ENCODE measurements at places on chromosomes 6 and 20.

DNA sequence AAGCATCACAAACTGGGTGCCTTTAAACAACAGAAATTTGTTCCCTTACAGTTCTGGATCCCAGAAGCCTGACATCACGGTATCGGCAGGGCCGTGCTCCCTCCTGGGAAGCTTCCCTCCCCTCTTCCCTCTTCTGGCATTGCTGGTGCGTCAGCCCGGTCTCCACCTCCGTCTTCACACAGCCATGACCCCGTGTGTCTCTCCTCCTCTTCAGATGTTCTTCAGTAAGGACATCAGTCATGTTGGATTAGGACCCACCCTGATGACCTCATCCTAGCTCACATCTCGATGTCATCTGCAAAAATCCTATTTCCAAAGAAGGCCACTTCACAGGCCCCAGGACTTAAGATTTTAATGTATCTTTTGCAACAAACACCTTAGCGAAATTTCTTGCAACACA is 38.4 kb upstream of the TBXT start:
- DNase-seq = no peak

- DNase-seq = no peak
These were observed 674 bp downstream of the NRSN1 start for GRCh38 chr6:24126586-24127192.

- DNase-seq = no peak
These were observed 1.6 kb downstream of the TMEM74B start for GRCh38 chr20:1183153-1183552.

DNA sequence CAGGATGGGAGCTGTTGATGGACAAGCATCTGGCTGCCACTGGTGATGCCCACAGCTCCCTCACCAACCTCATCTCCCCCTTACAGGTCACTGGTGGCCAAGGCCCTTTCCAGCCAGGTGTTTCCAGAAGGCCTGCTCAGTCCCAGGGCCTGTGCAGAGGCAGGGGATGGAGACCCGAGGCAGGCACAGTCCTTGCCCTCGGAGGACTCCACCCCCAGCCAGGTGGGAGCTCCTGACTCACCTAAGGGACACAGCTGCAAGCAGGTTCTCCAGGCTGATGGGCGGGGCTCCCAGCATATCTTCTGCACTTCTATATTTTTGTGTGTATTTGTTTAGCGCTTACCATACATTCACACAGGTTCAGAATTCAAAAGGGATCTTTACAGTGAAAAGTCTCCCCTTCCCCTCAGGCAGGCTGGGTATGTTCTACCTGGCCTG is 17.4 kb downstream of the PRPH2 start:
- no peak for DNase-seq

DNA sequence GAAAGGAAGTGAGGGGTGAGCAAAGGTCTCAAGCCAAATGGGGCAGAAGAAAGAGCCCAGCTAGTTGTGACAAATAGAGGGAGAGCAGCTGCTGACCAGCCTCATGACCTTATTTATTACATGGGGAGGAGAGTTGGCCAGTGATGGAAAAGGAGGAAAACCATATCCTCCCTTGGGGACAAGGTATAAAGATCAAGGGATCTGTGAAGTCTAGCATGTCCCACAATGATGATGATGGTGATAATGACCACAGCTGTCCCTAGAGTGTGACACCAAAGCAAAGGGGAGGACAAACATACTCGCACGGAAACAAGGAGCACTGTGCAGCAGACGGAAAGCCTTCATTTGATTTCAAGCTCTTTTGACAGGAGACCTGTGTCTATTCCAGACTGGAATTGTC is 190.4 kb upstream of the MCHR2 start:
- no peak for DNase-seq

GRCh38 chr6:145491126-145491525 is 244.2 kb downstream of the EPM2A start:
- DNase-seq = no peak

DNA sequence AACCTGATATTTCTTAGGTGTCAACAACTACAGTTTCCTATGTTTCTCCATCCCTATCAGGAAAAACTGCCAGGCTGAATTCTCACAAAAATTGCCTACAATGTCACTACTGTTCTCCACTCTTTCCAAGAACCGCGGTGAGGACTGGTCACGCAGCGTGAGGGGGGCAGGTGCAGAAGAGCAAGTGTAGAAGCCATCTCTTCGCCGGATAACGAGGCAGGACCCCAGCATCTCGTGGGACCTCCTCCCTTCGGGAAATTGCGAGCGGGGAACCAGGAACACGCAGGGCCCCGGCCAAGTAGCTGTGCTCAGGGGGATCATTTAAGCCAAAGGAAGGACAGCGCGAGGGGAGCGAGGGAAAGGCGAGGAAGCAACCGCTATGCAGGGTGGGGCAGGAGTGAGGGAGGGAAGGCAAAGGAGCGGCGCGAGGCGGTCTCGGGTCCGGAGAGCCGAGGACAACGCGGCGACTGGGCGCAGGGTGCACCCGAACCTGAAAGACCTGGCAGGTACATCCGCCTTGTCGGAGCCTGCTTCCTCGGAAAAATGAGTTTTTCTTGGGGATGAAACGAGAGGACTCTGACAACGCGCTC is 559 bp downstream of the APMAP start:
- no peak for DNase-seq

DNA sequence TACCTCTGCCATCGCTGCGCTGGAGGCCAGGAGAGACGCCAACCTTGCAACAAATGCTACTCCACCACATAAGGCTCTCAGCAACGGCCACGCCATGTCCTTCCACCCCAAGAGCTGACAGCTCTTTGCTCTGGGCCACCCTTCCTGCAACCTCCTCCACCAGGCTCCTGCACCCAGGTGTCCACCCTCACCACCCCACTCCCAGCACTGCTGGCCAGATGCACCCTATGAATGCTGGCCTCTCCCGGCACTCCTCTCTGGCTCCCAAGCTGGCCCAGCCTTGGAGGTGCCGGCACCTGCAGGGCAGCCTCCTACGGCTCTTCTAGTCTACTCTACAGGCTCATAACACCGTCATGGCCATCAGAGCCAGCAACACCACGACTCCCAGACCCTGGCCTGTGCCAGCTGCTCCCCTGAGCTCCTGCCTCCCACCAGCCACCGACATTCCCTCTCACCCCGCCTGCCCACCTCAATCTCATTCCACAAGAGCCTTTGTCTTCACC is 11.2 kb downstream of the TAF4 start:
- no peak for DNase-seq

DNA sequence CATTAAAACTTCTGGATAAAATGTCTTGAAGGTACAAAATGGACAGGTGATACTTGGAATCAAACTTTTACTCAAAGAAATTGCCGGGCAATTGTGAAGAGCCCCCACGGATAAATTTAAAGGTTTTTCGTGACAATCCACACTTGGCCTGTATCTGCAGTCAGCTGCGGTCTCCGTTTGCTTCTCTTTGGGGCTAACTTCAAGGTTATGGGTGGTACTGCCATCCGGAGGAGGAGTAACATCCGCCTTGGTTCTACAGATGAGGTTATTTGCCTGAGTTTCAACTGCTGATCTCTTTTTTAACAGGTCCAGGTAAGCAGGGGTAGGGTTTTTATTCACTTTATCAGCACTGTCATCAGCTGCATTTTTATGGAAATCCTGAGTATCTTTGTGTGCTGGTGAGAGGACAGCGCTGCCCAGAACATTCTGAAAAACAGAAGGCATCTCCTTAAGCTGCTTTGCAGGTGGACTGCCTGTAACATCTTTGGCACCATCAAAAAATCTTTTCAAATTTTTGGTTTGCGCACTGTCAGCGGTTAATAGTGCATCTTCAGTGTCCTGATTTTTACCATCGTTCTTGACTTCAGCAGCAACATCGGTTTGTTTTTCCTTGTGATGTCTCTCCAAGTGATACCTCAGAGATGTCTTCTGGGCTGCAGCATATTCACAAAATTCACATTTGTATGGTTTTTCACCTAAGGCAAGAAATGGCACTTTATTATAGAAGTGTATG is 16.9 kb downstream of the ZNF217 start:
- no peak for DNase-seq

DNA sequence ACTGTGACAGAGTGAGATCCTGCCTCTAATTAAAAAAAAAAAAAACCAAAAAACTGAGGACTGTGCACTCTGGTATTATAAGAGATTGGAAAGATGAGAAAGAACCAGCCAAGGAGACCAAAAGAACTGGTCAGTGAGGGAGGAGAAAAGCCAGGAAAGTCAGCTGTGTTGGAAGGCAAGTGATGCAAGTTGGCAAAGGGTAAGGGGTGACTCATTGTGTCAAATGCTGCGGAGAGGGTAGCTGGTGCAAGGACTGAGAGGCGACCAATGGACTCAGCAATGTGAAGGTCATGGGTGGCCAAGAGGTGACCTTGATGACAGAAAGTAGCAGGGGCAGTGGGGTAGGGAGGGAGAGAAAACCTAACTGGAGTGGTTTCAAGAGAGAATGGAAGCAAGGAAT is 27.4 kb upstream of the LRRN4 start:
- DNase-seq = no peak

GRCh38 chr20:36861875-36862801 is 13.8 kb upstream of the TLDC2 start:
- no peak for DNase-seq

DNA sequence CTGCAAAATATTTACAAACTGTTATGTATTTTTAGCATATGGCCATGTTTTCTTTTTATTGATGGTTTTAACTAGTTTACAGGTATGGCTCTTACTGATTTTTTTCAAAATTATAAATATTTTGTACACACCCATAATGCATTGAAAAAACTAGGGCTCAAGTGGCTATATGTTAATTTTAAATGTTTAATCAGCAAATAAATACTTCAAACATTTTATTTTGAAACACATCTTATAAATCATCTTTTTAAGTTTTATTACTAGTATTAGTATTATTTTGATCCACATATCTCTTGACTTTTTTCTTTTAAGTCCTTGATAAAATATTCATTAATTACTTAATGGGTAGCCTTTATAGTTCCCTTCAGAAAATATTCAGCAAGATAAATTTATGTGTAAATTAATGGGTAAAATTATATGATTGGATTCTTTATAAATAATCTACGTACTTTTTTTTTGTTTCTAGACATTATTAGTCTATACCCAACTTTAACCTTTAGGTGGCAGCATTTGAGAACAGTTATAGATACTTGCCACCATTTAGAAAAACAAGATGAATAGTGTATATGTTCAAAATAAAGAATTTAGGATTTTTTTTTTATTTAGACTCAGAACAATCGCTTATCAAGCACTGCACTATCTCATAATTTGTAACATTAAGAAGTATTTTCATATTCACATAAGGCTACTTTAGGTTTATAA is 241.9 kb downstream of the ADGRB3 start:
- DNase-seq = no peak

DNA sequence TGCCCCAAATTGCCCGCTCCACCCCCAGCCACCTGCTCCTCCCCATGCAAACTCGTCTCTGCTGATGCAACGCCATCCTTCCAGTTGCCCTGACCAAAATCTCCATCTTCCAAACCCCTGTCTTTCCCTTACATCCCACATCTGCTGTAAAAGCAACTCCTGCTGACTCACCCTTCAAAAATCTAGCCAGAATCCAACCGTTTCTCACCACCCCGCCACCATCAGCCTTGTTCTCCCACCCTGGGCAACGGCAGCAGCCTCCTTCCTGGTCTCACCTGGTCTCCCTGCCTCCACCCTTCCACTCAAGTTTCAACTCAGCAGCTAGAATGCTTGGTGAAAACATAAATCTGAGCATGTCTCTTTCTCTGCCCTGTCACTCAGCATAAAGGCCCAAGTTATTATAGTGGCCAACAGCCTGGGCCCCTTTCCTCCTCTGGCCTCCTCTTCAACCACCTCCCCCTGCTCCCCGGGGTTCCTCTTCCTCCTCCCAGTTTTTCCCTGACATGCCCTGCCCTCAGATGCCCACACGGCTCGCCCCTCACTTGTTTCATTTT is 7.2 kb upstream of the SYNJ2 start:
- DNase-seq = no peak

DNA sequence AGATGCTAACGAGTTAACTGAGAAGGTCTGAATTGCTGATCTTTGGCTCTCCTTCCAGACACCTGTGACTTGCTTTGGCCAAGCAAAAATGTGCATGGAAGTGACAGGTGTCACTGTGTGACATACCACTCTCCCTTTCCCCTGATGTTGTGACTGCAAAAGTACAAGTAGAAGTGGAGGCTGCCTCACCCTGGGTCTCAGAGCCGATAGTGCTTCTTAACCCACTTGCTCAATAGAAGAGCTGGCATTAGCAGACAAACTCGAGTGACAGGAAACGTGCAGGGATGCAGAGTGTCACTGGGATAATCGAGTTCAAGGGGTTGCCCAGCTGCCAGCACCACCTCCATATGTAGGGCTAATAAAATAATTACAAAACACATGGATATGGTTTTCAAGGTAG is 16.4 kb upstream of the SPO11 start:
- no peak for DNase-seq

DNA sequence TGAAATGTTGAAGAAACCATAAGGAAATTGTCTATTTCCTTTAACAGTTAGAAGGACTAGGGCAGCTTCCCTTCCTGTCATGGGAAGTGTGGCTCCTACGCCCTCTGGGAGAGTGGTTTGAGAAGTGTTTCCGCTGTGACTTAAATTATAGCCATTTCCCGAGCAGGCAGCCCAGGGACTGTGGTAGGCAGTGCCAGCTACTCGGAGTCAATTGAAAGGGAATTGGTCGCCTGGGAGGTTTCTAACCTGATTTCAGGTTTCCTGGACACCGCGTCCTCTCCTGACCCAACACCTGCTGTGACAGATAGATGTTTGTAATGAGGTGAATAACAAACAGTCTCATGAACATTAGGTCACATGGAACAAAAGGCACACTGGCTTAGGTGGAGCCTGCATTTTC is 256.1 kb upstream of the PLCB4 start:
- DNase-seq = no peak

DNA sequence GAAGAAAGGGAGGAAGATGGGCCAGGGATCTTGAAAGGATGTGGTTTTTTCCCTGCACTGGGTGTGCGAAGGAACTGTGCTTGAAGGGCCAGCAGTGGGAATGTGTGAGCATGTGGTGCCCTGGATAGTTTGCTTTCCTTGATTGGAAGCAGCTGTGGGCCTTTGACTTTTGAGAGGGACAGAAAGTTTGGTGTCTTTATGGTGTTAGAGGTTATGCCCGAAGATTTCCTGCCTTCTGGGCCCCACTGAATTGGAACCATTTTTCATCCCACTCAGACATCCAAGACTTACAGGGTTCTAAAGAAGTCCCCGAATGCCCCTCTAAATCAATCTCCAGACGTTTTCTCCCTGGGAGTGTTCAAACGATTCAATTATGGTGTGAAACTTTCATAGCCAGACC is 23.5 kb upstream of the EDN3 start:
- no peak for DNase-seq

- DNase-seq = no peak
These were observed 86.9 kb downstream of the RREB1 start for GRCh38 chr6:7194657-7195056.

DNA sequence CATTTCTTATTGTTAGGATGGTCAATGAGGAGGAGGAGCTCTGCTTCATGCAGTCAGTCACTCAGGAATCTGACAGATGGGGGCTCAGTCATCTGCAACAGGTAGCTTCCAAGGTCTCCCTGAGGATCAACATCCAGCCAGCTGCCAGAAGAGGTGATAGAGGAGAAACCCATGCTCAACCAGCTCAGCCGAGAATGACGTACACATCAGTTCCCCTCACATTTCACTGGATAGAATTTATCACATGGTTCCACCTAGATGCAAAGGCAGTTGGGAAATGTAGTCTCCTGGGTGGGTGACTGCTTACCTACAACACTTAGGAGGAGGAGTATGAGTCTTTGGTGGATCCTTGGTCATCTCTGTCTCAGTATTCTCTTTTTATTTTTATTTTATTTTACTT is 144.5 kb downstream of the CEBPB start:
- DNase-seq = no peak

- DNase-seq = no peak
These were observed 157.7 kb downstream of the GJA1 start for GRCh38 chr6:121593011-121593641.

GRCh38 chr6:91720324-91720723 is 1133.5 kb upstream of the MAP3K7 start:
- DNase-seq = no peak

GRCh38 chr6:41684311-41685180 is 46.3 kb downstream of the MDFI start:
- no peak for DNase-seq
